ENCODE measurements at places on chromosomes 4 and X. TPM values are rescaled to one million over a fixed set of nuclear protein-coding genes. Genes with fewer than 3 reads are reported as not detected.
A peak's percentile ranks its signal among the peaks of the same experiment; 100 is the strongest.

Gene AMTN
- total RNA-seq = not detected

GRCh38 chr4:123783151-123783790 is 386.7 kb downstream of the SPRY1 start:
- DNase-seq = no peak

DNA sequence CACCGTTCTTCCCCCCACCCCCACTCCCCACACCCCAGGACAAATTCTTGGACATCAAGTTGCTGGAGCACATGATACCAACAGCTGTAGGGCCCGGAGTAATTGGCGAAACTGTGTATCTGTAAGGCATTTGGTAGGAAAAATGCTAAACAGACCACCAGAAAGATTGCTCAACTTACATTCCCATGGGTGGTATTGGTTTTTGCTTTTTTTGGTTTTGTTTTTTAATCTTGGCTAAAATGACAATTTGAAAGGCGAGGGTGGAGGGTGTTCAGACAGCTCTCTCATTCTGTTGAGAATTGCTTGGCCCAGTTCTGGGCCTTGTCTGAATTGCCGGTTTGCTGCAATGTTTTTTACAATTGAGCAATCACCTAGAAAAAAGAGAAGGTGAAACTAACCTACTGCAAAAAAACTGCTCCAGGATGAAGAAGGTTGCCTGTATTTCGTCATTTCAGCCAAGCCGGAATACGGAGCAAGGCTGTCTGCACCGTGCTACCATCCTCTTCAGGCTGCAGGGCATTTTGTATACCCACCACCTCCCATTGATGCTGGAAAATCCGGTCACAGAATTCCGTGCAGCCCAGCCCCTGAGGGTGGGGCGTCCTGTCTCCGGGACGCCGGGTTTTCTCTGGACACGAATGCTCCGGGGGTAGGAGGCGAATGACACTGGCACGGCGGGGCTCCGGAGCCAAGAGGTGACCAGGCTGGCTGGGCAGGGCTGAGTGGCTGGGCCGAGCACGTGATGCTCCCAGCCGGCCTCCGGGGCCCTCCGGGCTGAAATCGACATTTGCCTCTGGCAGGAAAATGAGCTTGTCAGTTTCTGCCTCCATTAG is at the start of gene CLCN4:
CLCN4 (plus strand) TSS at position 777 of the 833 bp plus-strand sequence. CDS start 28,058 bp downstream, outside the sequence.
- peak; percentile 67 for DNase-seq

Gene SLC10A4
- not detected for total RNA-seq
